CD8-positive, alpha-beta memory T cell (primary cell): ENCODE measurements at places on chromosomes 1 and 21. TPM values are rescaled to one million over a fixed set of nuclear protein-coding genes. Genes with fewer than 3 reads are reported as not detected.

- no peaks in the 10 kb centered on the region for H3K4me1 ChIP-seq
- no peak for DNase-seq
- H3K4me3 ChIP-seq: no peak overlapping the region
- no peak overlapping the region for H3K27ac ChIP-seq
- no peaks in the 10 kb centered on the region for H3K27me3 ChIP-seq
Observed at GRCh38 chr21:41703857-41704501, 62.9 kb downstream of the RIPK4 start.

DNA sequence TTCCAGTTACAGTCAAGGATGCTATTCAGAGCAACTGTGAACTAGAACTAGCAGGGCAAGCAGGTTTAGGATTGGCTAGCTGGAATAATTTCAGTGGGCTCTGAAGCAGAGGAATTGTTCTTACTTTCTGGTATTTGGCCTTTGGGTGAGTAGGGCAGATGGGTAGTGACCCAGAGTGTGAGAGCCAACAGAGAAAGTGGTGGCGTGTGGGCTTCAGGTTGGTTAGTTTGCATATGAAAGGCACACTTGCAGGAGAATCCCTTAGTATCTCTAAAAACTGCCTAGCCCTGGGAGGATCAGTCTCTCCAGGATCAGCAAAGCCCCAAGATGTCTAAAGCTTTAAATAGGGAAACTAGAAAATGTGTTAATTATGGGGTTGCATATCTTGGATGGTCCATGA, 67.6 kb upstream of the LRRC8B start:
- no peaks in the 10 kb centered on the region for H3K36me3 ChIP-seq
- no peak overlapping the region for H3K27ac ChIP-seq
- no peaks in the 10 kb centered on the region for H3K27me3 ChIP-seq
- no peak for DNase-seq

The AGRN gene
- total RNA-seq: 8.0 TPM

The KCNH1 gene
- not detected for total RNA-seq

The LRRC38 gene
- total RNA-seq: not detected

The LRRN2 gene
- not detected for total RNA-seq

GRCh38 chr1:21329209-21329844, 39.1 kb upstream of the ECE1 start:
- H3K27me3 ChIP-seq: no peaks in the 10 kb centered on the region
- no peak for DNase-seq
- no peaks in the 10 kb centered on the region for H3K36me3 ChIP-seq
- no peak overlapping the region for H3K4me3 ChIP-seq
- H3K27ac ChIP-seq: no peak overlapping the region
- peaks cover 69% of the 10 kb centered on the region for H3K4me1 ChIP-seq
